ENCODE measurements at places on chromosomes 7 and 10.

DNA sequence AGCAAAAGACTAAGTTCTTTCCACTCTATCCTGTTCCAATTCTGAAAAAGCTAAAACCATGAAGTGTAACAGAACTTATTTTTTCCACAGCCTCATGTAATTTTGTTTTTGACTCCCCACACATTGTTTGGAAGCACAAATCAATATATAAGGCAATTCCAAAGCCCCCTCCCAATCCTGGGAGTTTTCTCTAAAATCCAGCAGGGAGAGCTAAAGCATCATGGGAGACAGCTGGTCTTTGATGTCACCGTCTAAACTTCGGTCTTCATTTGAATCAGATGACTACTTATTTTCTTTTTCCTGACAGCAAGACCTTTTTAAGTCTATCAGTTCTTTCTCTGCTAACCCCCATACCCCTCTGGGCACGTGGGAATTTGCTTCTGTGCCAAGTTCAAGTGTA is 33.3 kb upstream of the PON1 start:
- no peak for DNase-seq

- DNase-seq: no peak
Measured at GRCh38 chr7:75559976-75560365, 67.9 kb downstream of the SPDYE5 start.

DNA sequence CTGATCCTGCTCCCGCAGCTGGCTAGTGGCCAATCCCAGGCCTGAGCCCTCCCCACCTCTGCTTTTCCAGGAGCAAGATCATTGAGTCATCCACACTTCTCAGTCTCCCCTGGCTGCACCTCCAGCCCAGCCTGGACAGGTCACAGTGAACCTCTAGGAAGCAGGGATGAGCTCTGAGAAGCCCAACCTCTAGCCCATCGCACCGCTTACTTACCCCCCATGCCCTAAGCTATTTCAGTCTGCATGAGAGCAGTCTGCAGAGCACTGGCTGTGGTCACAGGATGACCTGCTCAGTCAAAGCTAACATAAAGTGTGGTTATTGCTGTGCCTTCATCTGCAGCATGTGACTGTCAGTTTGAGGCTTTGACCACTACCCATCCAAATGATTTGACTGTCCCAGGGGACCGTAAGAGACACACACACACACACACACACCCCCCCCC is 129.2 kb downstream of the SORBS1 start:
- no peak for DNase-seq

DNA sequence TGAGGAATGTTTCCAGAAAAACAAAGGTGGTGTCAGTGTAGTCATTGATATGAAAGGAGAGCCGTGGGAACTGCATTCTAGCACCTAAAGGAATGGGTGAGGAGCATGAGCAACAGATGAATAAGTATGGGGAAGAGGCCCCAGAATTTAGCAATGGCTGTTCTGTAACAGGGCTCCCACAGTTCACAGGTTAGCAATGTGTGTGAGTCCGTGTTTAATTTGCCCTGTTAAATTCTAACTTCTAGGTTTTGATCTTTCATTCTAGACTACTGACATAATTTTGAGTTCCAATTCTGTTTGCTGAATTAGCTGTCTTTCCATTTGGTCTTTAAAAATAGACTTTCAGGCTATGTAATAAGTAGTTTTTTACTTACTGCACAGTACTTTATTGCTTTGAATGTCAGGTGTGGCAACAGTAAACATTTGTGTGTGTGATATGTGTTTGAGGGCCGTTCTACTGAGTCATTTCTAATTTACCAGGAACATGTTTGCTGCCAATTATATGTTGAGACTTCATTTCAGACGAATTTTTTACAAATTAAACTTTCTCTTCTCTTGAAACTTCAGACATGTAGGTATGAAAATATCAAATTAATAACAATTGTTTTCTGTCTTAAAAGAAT is 8.8 kb downstream of the STK17A start:
- peak; percentile 68 for DNase-seq

- no peak for DNase-seq
Measured at GRCh38 chr7:43480581-43480980, 102.3 kb upstream of the STK17A start.

DNA sequence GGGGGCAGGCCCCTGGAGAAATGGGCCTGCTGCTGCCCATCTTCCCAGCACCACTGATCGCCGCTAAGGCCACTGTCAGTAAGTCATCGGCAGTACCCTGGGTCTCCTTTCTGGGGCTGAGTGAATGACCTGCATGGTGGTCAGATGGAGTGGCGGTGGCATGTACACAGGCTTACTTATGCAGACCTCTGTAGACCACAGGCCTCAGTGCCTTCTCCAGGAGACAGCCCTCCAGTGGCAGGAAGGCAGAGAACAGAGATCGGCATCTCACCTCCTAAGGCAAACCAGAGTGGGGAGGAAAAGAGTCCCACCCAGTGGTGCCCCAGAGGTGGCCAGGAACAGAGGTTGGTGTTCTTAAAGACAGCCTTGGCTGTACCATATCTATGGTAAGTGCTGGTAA is 22.8 kb upstream of the LRRC4 start:
- DNase-seq: no peak

- no peak for DNase-seq
Measured at GRCh38 chr10:48463318-48464003, 141.4 kb downstream of the ARHGAP22 start.

GRCh38 chr7:135282561-135283254 is 49.1 kb downstream of the STRA8 start:
- no peak for DNase-seq

- no peak for DNase-seq
Measured at GRCh38 chr10:23585186-23585585, 146.3 kb downstream of the OTUD1 start.

DNA sequence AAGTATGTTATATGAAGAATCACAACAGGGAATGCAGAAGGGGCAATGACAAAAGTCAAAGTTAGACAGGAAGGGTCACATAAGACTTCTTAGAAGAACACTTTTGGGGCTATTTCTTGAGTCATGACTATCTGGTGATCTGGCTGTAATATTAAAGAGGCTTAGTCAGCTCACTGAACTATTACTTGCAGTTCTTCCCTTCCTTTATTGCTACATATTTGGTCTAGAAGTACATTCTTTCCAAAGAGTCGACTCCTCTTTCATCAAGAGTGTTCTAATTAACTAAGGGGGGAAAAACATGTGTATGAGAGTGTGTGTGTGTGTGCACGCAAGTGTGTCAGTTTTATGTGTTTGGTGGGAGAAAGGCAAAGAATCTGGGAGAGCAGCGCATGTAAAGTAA is 247.3 kb upstream of the LRRTM3 start:
- DNase-seq: no peak

GRCh38 chr7:157574120-157574825 is 237.5 kb downstream of the DNAJB6 start:
- DNase-seq: no peak

DNA sequence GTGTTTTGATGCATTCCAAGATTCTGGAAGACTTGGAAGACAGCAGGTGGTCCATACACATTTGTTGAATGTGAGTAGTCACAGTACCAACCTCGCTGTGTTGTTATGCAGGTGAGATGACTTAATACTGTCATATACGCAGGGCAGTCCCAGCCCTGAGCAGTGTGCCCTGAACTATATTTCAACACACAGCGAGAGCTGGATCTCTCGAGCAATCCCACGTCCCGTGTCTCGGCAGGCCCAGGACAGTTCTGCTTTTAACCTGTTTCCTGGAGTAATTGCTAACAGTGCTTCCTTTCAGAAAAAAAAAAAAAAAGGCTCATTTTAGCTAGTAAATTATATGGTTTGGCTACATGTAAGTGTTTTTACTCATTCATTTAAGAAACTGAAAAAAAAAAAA is 179.7 kb downstream of the PRKCQ start:
- DNase-seq: no peak

DNA sequence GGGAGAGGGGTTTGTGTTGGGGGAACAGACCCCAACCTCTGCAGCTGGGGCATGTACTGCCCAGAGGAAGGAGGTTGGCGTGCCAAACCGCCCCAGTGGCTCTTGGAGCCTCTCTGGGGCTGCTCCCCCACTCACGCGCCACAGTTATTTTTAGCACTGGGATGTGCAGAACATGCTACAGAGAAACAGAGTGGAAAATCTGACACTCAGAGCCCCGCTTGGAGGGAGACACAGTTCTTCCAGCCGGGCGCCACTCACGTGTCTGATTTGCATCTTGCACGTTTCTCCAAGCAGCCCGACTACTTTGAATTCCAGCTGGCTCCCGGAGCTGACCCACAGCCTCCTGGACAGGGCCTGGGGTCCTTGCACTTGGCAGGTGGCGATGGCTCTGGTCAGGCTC is 182.0 kb downstream of the RPS24 start:
- DNase-seq: peak; percentile 89

- no peak for DNase-seq
Measured at GRCh38 chr7:158443688-158444483, 143.7 kb downstream of the PTPRN2 start.

DNA sequence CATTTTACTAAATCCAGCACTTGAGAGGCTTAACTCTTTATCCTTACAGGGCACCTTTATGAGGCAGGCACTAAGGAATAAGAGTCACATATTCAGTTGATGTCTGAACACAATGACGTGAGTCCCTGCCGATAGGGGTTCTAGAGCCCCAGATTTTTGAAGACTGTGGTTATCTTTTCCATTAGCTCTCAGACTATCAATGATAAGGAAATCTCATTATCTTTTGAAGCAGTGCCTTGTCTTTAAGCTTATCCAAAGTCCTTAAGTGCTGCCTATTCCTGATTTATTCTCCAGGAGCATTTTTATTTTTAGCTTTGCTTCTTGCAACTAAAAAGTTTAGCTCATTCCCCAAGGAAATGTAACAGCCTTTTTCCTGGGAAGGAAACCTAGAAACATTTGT is 444.1 kb upstream of the LRRN3 start:
- DNase-seq: no peak

- no peak for DNase-seq
Measured at GRCh38 chr10:58765910-58766309, 253.2 kb downstream of the BICC1 start.

DNA sequence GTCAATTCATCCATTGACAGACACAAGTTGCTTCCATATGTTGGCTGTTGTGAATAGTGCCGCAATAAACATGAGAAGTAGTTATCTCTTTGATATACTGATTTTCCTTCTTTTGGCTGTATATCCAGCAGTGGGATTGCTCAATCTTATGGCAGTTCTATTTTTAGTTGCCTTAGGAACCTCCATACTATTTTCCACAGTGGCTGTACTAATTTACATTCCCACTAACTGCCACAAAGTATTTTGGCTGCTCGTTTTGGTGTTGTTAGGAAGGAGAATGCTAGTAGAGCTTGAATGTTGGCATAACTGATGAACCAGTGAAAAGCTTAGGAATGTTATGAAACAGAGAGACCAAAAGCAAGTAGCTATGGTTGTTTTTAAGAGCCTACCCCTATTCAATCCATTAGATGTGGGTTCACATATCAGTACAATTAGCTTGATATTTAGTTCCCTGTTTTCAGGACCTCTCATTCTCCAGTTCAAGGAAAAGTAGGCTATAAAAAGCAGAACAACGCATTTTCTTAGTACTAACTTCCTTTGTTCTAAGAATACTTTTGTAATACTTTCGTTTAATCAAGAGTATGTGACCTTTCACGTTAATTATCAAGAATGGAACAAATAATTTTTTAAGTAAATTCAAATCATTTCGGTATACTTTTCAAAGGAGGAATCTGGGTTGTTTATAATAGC is 100.3 kb downstream of the FAS start:
- DNase-seq: no peak

GRCh38 chr7:25897261-25897782 is 254.7 kb upstream of the NFE2L3 start:
- peak; percentile 77 for DNase-seq

DNA sequence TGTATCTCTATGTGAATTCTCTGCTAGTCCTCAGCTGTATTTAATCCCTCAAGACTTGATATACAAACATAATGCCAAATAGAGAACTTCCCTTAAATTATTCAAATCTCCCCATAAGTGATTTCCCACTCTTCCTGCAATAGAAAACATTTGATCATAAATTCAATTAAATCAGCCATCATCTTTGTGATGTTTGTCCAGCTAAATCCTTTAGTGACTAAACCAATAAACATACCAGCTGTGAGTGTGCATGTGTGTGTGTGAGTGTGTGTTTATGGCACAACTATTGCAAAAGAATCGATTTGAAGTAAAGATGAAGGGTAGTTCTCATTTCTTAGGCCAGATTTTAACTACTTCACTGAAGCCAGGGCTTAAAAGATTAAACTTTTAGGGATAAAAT is 175.5 kb upstream of the FZD1 start:
- no peak for DNase-seq

GRCh38 chr7:69817121-69817520 is 218.8 kb downstream of the AUTS2 start:
- DNase-seq: no peak

DNA sequence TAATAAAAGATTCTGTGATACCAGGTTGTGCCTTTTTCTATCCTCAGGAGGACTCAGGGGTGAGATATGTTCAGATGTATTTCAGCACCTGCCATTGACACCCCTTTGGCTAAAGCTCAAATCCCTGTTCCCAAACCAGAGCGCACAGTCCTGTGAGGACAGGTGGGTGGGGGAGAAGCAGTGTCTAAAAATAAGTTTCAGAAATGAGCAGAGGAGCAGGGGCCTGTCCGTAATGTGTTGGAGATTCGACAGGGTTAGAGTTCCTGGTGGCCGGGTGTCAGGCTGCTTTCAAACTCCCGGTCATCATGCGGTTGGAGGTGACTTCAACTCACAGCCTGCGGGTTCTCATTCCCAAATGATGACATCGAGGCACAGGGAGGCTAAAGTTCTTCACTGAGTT is 211.5 kb downstream of the KLF6 start:
- no peak for DNase-seq

- no peak for DNase-seq
Measured at GRCh38 chr7:55026867-55027490, 8.2 kb downstream of the EGFR start.

GRCh38 chr7:17769918-17770317 is 170.4 kb downstream of the SNX13 start:
- peak; percentile 54 for DNase-seq

GRCh38 chr7:81549484-81550016 is 220.3 kb downstream of the HGF start:
- DNase-seq: no peak

GRCh38 chr10:47260505-47261111 is 39.4 kb upstream of the GDF10 start:
- DNase-seq: no peak

- no peak for DNase-seq
Measured at GRCh38 chr10:86374664-86375063, 8.1 kb upstream of the GRID1 start.

DNA sequence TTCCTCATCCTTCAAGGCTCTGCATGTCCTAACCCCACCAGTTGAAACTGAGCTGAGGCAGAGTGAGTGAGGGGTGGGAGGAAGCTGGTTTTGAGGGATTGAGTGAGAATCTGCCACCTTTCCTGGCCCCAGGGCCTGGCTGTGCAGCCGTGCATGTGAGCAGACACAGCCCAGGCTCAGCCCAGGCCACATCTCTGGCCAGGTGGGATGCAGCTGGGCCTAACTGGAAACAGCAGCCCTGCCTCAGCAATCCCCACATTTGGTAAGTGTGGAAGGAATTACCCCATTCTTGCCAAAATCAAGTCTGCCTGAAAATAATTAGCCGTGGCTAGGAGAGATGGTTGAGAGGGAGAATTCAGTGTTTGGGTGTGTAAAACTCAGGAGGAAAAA is 116.6 kb downstream of the NEURL1 start:
- no peak for DNase-seq

GRCh38 chr10:75401569-75402485 is at the start of gene ZNF503:
ZNF503 (minus strand) TSS chr10:75401764; CDS start chr10:75401419, 345 bp downstream.
- peak; percentile 97 for DNase-seq

Measured in HL-60 (cell line).